ENCODE measurements at places on chromosomes 7 and 10.

DNA sequence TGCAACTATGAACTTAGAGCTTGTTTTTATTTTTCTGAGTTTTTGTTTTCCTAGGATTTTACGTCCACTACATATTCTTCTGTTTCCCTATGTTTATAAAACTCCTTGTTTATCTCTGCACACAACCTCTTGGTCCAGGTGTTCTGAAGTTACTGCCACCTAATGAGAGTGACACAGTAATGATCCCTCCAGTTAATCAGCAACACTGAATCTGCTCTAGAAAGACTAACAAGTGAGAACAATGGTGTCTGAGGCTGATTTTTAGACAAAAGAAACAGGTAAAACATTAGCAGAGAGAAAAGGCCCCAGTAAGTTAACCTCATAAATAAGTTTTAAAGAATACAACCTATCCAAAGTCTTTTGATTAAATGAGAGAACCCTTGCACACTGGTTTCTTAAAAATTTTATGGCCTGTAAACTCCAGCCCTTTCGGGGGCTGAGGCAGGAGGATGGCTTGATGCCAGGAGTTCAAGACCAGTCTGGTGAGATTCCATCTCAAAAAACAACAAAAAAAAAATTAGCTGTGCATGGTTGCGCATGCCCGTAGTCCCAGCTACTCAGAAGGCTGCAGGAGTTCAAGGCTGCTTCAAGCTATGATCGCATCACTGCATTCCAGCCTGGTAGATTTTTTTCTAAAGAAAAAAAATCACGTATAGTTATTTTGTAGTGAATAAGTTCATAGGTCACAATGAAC, 397.6 kb downstream of the MAGI2 start:
- no peaks in the 10 kb centered on the region for H3K36me3 ChIP-seq
- DNase-seq, result peak; percentile 78
- H3K27me3 ChIP-seq, result no peaks in the 10 kb centered on the region
- H3K4me1 ChIP-seq, result peaks cover 2% of the 10 kb centered on the region
- no peak overlapping the region for H3K4me3 ChIP-seq
- no peak overlapping the region for H3K27ac ChIP-seq

GRCh38 chr7:16212610-16213009, 208.7 kb downstream of the CRPPA start:
- H3K36me3 ChIP-seq, result no peaks in the 10 kb centered on the region
- no peaks in the 10 kb centered on the region for H3K4me1 ChIP-seq
- H3K27me3 ChIP-seq, result no peaks in the 10 kb centered on the region
- no peak for DNase-seq
- H3K27ac ChIP-seq, result no peak overlapping the region

DNA sequence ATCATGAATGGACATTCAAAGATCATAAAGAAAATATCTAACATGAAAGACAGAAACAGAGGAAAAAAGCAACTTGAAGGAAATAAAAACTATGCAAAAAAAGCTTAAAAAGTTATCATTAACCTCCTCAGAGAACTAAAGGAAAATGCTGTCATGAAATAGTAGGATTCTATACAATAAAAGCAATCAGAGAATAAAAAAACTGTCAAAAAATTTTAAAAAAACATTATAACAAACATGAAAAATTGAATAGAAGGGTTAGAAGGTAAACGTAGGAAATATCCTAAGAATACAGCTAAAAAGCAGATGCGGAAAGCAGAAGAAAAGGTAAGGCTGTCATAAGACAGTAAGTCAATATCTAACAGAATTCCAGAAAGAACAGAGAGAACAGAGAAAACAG, 44.8 kb downstream of the SGMS1 start:
- no peak overlapping the region for H3K27ac ChIP-seq
- no peaks in the 10 kb centered on the region for H3K36me3 ChIP-seq
- no peak overlapping the region for H3K4me3 ChIP-seq

DNA sequence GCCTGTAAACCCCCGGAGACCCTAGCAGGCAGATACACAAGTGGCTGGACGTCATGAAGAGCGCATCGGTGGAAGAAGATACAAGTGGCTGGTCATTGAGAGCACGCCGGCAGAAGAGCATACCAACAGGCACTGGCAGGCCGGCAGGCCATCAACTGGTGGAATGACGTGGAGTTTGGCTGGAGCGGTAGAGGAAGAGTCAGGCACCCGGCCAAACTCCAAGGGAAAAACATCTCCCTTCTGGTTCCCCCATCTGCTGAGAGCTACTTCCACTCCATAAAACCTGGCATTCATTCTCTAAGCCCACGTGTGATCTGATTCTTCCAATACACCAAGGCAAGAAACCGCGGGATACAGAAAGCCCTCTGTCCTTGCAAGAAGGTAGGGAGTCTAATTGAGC, 113.4 kb upstream of the NPSR1 start:
- H3K4me3 ChIP-seq, result no peak overlapping the region
- H3K27me3 ChIP-seq, result no peaks in the 10 kb centered on the region
- no peaks in the 10 kb centered on the region for H3K36me3 ChIP-seq
- H3K27ac ChIP-seq, result no peak overlapping the region
- H3K4me1 ChIP-seq, result no peaks in the 10 kb centered on the region

DNA sequence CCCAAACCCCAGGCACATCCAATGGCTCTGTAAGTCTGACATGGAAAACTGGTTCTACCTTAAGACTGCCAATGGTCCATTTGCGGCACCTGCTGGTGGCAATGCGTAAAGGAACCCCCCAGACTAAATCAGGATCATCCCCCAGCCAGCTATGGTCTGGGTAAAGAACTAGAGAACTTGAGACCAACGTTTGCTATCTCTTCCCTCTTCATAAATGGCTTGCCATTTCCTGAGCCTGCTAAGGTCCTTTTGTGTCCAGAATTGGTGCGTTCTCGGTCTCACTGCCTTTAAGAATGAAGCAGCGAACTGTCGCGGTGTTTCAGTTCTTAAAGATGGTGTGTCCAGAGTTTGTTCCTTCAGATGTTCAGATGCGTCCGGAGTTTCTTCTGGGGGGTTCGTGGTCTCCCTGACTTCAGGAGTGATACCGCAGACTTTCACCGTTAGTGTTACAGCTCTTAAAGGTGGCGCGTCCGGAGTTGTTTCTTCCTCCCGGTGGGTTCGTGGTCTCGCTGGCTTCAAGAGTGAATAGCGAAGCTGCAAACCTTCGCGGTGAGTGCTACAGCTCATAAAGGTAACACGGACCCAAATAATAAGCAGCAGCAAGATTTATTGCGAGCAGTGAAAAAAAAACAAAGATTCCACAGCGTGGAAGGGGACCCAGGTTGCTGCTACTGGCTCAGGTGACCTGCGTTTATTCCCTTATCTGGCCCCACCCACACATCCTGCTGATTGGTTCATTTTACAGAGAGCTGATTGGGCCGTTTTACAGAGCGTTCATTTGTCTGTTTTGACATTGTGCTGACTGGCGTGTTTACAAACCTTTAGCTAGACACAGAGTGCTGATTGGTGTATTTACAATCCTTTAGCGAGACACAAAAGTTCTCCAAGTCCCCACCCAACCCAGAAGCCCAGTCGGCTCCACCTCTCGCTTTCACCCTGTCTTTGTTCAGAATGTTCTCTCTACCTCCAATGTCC, 95.4 kb downstream of the ELMO1 start:
- no peaks in the 10 kb centered on the region for H3K27me3 ChIP-seq
- no peaks in the 10 kb centered on the region for H3K36me3 ChIP-seq
- DNase-seq, result no peak
- peaks cover 6% of the 10 kb centered on the region for H3K4me1 ChIP-seq

GRCh38 chr10:86970162-86970981, 2.1 kb downstream of the ADIRF start:
- peak; percentile 87 for DNase-seq
- H3K27me3 ChIP-seq, result no peaks in the 10 kb centered on the region
- H3K36me3 ChIP-seq, result no peaks in the 10 kb centered on the region
- peak overlapping the region; percentile 71 for H3K4me3 ChIP-seq
- H3K27ac ChIP-seq, result peak overlapping the region; percentile 99

Data from ovary (tissue), 10 donors.